NCI-H510A (cell line): ENCODE measurements at places on chromosomes 7 and 10.

DNA sequence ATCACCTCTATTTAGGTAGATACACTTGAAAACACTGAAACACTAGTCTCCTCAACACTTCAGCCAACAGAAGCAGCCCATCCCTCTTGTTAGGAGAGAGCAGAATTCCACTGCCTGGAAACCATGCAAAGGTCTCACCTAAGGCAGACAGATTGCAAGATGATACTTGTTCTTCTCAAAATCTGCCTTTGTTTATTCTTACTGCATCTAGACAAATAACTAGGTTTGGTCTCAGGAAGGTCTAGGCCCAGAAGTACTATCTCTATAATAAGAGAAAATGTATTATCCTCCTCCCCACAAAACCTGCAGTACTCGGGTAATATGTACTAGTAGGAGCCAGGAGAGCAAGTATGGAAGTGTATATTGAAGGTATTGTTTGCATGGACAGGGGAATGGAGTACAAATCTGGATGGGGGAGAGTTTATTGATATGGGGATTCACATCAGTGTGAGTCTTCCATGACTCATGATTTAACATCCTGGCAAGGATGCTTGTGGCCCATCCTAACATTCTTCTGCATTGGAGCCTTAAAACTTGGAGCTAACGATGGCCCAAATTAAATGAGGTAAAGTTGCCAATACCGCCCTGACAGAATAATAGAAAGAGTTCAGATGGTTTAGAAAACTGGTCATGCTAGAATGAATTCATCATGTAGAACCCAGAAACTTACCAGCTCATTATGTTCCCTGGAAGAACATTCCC lies 109.2 kb downstream of the EPC1 start:
- no peak for DNase-seq

GRCh38 chr7:40597517-40597916 lies 462.7 kb downstream of the SUGCT start:
- DNase-seq = no peak

DNA sequence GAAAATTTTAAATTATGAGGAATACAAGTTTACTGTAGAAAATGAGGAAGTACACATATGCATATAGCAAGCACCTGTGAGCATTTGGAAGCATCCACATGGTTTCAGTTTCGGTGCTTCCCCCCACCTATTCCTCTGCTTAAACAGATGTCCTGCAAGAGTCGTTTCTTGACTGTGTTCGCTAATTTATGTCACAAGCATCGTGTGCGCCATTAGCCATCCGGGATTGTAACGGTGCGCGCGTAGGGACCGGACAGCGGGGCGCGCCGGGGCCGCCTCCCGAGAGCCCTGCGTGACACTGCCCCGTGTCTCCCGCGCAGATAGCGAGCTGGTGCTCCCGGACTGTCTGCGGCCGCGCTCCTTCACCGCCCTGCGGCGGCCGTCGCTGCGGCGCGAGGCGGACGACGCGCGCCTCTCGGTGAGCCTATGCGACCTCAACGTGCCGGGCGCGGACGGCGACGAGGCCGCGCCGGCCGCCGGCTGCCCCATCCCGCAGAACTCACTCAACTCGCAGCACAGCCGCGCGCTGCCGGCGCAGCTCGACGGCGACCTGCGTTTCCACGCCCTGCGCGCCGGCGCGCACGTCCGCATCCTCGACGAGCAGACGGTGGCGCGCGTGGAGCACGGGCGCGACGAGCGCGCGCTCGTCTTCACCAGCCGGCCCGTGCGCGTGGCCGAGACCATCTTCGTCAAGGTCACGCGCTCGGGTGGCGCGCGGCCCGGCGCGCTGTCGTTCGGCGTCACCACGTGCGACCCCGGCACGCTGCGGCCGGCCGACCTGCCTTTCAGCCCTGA lies 90.9 kb downstream of the NEURL1 start:
- DNase-seq = no peak

- no peak for DNase-seq
Measured at GRCh38 chr7:78074713-78075112, 276.1 kb downstream of the PHTF2 start.

DNA sequence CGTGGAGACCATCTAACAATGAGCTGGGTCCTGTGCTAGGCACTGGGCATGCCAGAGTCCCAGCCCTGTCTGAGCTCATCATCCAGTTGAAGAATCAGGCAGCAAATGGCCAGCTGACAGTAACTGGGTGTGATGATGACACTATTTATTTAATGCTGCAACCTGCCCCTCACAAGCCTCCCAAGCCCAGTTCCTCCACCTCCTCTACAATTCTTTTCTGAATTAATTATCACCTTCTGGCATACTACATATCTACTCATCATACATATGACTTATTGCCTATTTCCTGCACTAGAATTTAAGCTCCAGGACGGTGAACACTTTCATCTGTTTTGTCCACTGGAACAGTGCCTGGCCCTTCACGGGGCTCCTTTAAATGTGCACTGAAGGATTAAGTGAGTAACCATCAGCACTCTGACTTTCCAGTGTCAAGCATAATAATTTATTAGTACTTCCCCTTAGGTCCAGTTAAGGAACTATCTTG lies 96.7 kb upstream of the LAMB4 start:
- DNase-seq = no peak

DNA sequence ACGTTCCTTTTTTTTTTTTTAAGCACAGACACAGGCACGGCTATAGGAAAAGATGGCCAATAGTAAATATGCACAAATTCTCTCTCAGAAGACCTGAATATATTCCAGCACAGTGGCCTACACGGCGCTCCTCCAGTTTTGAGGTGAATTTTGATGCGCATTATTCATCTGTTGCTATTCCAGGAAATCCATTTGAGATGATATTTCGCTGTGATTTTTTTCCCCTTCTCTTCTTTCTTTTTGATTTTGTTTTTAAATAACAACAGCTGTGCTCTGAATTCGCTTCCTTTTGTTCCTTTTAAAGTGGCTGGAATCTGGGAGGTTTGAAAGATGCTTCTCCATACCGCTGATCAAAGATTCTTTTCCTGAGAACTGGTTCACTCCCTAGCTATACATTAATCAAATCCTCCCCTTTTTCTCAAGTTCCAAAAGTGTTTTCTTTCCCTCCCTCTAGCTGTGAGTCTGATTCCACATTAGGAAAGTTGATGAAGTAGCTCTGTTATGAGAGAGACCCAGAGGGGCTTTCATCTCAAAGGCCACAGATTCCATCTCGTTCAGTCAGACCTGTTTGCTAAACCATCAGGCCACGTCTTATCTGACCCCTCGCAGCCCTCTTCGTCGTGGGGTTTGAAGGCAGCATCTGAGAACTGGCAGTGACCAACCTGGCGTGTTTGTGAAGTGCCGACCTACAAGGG lies 602.7 kb upstream of the NRP1 start:
- no peak for DNase-seq

GRCh38 chr10:23914641-23915040 lies 294.3 kb upstream of the KIAA1217 start:
- DNase-seq = no peak

GRCh38 chr7:48454750-48455192 lies 283.5 kb downstream of the ABCA13 start:
- DNase-seq = no peak

DNA sequence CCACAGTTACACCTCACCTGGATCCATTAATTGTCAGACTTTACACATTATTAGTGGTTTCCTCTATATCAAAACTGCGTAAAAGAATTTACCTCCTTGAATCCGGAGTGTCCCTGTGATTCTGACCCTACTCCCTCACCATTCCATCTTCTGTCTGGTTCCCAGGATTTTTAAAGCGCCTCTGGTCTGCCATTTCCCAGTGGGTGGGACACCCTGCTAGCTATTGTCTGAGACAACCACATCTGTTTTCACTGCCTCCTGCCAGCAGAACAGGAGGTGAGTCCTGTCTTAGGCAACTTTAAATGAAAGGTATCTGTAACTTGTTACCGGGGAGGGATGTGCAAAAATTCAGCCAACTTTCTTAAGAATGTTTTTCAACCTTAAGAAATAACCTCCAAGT lies 2.3 kb downstream of the MACROH2A2 start:
- DNase-seq = no peak

GRCh38 chr7:88071994-88072714 lies 138.1 kb downstream of the ADAM22 start:
- no peak for DNase-seq

GRCh38 chr10:17993361-17993760 lies 41.6 kb downstream of the SLC39A12 start:
- no peak for DNase-seq

DNA sequence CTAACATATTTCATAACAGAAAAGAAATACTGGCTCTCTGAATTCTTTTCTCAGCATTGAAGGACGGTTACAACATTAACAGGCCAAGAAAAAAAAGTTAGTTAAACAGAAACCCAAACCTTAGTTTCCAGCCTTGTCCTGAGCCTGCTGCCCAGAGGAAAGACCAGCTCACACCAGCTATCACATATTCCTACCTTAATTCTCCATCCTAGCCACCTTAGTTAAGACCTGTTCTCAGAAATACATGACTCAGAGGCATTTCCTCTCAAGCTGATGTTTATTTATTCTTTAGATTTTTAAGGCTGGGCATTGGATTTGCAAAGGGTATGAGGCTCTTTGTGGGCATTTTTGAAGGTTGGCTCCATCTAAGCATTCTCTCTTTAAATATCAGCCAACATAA lies 34.3 kb upstream of the ADAM12 start:
- DNase-seq = no peak

DNA sequence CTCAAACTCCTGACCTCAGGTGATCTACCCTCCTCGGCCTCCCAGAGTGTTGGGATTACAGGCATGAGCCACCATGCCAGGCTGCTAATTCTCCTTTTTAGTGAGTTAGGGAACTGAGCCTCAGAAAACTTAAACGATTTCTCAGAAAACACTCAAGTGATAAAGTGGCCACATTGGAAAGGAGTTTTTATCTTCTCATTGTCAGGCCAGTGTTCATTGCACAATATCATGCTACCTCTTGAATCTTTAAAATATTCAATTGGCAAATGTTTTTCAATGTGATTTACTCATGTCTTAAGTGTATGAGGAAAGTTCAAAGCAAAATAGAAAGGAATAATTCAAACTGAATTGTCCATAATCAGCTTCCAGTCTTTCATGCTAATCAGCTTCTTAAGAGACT lies 80.7 kb downstream of the ITGB8 start:
- DNase-seq = no peak

DNA sequence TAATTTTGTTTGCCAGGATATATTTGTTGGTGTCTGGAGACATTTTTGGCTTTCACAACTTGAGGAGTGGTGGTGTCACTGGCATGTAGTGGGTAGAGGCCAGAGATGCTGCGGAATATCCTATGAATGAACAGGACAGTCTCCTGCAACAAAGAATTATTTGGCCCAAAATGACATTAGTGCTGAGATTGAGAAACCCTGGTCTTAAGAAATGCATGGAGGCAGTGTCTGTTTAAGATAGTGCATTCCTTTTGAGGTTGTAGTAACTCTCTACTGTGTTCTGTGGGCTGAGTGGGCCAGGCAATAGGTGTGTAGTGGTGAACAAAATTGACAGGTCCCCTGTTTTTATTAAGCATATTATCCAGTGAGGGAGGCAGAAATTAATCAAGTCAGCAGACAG lies 165.5 kb downstream of the CDK14 start:
- no peak for DNase-seq

DNA sequence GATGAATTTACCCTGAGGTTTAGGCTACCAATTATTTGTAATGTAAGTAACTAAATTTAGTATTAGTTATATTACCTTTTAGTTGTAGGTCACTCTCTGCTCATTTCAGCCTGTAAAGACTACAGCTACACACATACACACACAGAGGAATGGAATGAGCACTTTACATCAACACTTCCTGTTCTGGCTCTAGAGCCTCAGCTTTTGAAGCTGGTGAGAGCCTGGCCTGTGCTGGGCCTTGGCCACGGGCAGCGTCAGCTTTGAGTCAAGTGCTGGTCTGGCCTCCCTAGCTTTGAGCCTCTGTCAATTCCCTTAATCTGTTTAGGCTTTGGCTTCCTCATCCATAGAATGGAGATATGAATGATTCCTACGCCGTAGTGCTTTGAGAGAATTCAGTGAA lies 141.7 kb downstream of the EGFR start:
- no peak for DNase-seq

DNA sequence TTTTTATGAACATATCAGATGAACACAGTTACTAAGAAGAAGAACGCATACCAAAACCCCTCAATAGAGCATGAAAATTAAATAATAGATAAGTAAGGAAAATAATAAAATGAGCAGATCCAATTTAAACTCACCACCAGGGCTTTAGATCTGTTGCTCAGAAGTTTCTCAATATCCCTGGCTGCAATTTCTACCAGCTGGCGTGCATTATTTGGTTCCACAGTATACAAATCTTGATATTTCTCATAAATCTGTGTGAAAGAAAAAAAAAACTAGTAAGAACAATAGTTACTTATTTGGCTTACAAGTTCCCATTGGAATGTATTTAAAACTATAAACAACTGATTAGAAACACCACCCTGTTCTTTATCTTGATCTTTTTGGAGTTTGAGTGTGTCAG lies 108.6 kb downstream of the CACNA2D1 start:
- DNase-seq = no peak

DNA sequence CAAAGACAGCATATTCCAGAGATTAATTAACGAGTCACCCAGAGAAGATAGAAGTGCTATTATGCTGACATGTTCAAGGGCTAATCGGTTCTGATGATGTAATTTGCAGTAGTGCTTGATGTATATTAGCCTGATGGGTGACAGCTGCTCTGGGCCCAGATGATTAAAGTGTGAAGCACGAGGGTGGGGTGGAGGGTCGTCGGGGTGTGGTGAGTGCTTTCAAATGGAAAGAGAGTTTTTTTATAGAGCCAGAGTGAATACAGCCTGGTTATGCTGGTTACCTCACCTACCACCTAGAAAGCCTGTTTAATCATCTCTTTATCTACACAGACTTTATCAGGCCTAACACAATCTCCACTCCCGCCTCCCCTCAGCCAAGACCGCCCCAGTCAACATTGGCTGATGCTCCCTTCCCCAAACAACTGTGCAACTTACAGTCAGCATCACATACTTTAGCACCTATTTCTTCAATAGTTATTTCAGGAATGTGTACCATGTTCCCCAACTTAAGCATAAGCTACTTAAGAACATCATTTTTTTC lies 11.5 kb upstream of the STN1 start:
- no peak for DNase-seq

DNA sequence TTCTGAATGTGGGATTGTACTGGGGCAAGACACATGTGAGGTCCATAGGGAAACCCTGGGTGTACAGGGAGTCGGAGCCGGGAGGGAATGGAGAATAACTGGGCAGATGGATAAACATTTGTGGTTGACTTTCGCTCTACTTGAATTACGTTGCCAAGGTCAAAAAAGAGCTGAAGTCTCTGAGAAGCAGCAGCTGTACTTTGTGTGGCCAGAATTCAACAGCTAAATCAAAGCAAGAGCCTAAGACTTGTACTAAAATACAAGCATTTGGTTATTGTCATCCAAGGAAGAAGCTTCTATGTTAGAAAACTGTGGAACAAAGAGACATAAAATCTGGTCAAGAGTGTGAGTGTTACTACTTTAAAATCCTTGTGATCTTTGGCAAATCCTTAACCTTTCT lies 457.2 kb downstream of the ARL4A start:
- DNase-seq = no peak
